ENCODE measurements at places on chromosomes 7 and 10.

- DNase-seq, result no peak
These were observed 23.6 kb upstream of the ZCCHC24 start for GRCh38 chr10:79468841-79469585.

DNA sequence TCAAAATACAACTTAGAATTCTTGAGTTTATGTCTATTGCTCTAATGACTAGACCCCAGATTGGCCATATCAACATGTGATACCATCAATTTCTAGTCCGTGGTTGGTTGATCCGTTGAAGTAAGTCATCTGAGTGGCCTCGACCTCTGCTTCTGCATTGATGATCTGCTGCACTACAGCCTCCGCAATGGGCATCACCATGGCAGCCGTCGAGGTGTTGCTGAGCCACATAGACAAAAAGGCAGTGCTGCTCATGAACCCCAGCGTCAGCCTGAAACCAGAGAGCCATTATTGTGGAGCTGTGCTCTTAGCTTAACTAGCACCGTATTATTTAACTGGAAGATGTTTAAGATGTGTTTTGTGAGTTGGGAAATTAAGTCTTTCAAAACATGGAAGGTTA, 30.7 kb downstream of the SLC13A1 start:
- DNase-seq, result no peak

DNA sequence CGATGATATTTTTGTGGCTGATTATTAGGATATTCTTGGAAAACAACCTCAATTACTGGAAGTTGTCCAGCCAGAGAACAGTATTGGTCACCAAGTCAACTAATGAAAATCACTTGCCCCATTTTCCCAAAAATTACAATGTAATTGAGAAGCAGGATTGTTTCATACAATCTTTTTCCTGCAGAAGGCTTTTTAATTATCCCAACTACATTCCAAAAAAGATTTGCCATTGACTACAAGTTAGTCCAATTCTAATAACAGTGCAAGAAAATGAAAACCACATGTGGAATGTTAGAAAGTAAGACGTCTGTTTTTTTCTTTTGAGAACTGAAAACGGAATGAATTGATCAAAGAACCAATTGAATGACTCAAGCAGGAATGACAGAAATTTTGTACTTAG, 1195.8 kb downstream of the SORCS1 start:
- no peak for DNase-seq

DNA sequence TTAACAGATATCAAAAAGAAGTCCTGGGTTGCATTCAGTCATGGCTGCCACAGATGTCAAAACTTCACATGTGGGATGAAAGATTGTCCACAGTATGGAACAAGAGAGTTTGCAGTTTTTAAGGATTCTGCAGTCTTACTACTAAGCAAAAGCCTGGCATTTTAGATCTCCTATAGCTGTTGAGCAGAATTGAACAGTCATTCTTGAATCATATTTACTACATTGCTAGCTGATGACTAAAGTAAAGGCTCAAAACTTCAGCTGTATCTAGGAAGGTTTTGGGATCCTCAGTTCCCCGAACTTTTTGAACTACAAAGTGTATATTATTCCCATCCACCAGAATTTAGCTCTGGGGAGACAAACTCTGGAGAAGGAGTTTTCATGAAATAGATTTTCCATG, 31.0 kb downstream of the BET1 start:
- no peak for DNase-seq

- no peak for DNase-seq
These were observed 142.6 kb upstream of the KAT6B start for GRCh38 chr10:74683621-74684364.

- DNase-seq, result no peak
These were observed 34.1 kb upstream of the TES start for GRCh38 chr7:116176226-116176625.

- no peak for DNase-seq
These were observed 231.0 kb upstream of the PPP2R2D start for GRCh38 chr10:131669838-131670237.

GRCh38 chr7:422191-422885, 97.3 kb downstream of the PDGFA start:
- DNase-seq, result no peak

DNA sequence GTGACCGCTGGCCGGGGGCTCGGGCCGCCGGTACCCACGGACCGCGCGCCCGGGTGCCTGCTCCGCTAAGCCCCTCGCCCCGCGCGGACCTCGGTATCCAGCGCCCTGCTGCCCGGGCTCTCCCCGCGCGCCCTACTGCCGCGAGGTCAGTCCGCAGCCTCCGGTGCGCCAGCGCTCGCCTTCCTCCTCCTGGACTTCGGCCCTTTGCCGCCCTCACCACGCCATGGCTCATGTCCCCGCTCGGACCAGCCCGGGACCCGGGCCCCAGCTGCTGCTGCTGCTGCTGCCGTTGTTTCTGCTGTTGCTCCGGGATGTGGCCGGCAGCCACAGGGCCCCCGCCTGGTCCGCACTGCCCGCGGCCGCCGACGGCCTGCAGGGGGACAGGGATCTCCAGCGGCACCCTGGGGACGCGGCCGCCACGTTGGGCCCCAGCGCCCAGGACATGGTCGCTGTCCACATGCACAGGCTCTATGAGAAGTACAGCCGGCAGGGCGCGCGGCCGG, 483 bp downstream of the GDF10 start:
- DNase-seq, result no peak

DNA sequence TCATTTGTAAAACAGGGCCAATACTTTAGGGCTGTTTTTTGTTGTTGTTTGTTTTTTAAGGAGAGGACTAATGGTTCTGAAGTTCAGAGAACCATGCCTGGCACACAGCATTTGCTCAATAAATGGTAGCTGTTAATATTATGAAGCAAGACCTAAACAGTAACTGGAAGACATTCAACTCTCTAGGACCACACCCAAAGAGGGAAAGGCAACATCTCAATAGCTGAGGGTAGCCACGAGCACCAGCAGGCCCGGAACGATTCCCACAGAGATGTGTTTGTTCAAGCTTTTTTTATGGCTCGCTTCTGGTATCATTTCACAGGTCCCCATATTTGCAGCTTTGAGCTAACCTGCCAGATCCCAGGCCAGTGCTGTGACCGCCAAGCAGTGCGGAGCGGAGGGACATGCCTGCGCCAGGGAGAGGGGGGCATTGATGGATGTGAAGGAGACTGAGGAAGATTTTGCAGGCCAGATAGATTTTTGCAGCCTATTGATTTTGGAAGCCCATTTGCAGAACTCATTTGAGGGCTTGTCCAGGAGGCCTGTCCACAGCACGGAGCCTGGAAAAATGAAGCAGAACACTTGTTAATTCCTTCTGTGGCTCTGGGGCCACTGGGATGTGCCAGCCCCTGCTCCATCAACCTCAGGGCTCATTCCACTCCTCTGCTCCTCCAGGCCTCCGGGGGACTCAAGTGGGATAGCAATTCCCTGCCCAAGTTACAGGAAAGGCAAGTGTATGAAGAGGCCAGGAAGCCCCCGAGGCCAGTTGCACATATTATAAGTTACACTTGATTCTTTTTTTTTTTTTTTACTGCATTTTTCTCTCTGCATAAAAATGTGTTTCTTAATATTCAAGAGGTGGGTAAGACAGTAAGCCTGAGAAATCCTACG, 57.3 kb upstream of the FGFR2 start:
- DNase-seq, result no peak

DNA sequence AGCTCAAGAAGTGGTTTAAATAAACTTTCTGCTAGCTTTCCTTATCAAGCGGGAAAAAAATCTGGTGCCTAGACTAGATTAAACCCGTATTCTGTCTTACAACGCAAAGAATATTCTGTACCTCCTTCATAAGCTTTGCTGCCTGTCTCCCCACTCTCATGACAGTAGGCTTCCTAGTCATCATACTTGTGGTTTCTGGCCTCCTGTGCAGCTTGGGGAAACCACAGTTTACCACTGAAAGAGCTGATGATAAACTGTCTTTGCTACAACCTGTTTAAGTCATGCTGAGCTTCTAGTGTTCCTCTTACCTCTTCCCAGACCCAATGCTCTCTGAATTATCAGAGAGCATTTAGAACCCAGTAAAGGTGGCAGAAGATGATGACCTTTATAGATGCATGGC, 55.0 kb downstream of the PODXL start:
- DNase-seq, result no peak

DNA sequence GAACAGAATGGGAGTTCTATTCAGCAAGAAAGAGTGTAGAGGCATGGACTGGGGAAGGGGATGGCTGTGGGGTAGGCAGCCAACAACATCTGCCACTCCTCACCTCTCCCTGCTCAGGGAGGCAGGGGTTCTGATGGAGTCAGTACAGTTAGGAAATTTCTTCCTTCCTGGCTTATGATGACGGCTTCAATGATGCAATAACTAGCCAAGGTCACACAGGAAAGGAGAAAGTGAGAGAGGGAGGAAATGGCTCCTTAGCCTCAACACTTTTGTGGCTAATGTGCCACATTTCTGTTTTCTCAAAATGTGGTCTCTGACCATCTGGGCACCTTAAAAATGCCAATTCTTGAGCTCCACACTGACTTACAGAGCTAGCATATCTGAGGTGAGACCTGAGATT, 79.3 kb upstream of the PDZD8 start:
- no peak for DNase-seq

DNA sequence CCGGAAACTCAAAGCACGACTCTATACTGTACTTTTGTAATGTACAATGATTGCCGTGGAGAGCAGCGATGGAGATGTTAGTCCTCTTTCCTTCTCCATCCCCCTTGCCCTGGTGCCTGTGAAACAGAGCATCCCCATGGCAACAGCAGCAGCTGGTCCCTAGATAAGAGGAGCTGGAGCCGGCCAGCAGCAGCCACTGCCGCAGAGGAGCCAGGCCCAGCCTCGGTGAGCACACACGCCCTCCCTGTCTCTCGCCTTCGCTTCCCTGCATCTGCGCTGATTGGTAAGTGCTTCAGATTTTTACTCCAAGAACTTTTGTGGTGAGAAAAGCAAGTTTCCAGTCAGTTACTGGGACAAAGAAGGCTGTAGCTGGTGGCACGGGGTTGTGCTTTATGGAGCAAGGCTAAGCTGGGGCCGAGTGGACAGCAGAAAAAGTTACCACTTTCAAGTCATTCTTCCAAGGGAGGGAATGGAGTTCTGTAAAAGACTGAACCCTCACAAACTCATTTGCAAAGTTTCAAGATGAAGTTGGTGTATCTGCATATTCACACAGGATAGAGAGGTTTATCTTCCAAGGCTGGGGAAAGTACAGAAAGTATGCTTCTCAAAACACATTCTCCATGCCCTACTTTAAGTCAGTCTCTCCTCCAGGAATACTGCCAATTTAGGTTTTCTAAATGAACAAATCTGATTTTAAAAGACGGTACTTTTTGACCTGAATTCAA, at the start of gene PPP1R17:
TSS of gene PPP1R17 (plus strand) at position 192 of the 725 bp plus-strand sequence. CDS start 5,227 bp downstream, outside the sequence.
- DNase-seq, result no peak

- DNase-seq, result no peak
These were observed 110.2 kb downstream of the SRI start for GRCh38 chr7:88109612-88110011.

DNA sequence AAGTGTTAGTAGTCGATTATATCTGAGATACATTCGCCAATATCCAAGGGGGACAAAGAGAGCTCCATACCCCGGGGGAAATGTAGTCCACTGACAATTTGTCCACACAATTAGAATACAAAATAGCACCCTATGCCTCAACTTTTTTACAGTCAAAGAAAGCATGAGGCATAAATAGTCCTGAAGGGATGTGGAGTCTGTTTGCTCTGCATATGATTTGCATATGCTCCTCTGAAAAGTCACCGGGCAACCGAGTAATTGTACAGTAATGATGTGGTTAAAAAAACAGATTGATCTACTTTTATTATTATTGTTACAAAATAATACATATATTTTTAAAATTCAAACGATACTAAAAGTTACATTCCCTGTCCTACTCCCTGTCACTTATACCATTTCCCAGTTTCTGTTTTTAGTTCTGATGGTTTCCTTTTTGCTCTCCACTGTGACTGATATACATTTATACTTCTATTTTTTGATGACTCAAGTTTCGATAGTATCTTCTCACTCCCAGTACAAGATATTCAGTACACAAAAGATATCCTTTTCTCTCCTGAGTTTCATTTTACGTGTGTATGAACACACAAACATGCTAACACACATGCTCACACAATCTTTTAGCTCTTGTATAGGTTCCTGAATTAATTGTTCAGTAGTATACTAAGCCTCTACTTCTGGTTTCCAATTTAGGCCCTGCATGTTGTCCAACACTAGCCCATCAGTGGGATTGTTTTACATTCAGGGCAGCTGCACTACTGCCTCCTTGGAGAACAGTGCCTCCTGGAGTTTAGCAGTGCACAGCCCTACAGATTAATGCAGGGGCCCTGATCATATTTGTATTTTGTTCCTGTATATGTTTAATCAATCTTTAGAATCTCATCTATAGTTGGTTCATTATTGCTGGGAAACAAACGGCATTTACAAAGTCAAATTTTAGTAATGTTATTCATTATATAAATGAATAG, 130.9 kb downstream of the TES start:
- no peak for DNase-seq

- DNase-seq, result no peak
These were observed 15.4 kb downstream of the PRF1 start for GRCh38 chr10:70587045-70587658.

DNA sequence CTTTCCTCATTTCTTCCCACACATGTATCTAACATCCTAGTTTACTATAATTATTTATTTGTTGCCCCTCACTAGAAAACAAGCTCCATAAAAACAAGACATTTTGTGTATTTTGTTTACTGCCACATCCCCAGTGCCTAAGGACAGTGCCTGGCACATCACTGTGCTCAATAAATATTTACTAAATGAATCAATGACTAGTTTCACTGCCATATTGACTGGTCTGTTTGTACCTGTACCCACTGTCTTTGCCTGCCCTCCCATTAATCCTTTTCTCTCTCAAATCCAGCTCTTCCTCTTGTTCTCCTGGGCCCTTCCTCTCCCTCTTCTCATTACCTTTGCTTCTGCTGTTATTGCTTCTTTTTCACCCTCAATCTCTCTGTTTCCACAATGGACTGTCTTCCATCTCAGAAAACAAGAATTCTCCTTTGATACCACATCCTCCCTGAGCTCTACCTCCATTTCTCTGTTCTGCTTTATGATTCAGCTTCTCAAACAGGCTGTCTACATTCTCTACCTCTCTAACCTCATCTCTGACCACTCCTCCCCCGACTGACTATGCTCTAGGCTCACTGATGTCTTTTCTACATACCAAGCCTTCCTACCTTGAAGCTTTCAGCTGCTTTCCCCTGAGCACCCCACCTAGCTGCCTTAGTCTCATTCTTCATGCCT, 8.3 kb upstream of the FAM133B start:
- DNase-seq, result no peak

- no peak for DNase-seq
These were observed 435.2 kb upstream of the AUTS2 start for GRCh38 chr7:69162931-69163670.

- DNase-seq, result no peak
These were observed 46.8 kb upstream of the MNX1 start for GRCh38 chr7:157056957-157057902.

- DNase-seq, result no peak
These were observed 43.8 kb downstream of the ZNF467 start for GRCh38 chr7:149729586-149729982.

Data from stimulated activated CD8-positive, alpha-beta memory T cell treated with anti-CD3 and anti-CD28 coated beads, Interleukin-4, amount 100 ng/mL, for 1 hour (primary cell).